ENCODE measurements at places on chromosomes 5 and 9.

- DNase-seq = no peak
Measured at GRCh38 chr5:50967563-50968355, 301.3 kb downstream of the PARP8 start.

DNA sequence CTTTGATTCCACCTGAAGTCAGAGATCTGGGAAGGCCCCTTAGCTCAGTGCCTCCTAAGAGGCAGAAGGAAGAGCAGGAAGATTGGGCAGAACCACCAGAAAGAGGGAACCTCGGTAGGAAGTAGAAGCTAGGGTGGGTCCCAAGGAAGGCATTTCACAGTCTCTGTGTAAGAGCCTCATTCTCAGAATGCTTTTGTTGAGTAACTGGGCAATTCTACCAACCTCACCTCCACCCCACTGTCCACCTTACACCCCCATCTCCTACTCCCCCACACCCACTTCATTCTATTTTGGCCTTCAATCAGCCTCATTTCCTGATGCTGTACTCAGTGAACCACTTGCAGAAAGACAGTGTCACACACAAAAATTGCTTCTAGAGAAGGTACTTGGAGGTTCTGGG is 3.5 kb downstream of the HBEGF start:
- no peak for DNase-seq

- no peak for DNase-seq
Measured at GRCh38 chr5:53376853-53377252, 103.6 kb upstream of the FST start.

DNA sequence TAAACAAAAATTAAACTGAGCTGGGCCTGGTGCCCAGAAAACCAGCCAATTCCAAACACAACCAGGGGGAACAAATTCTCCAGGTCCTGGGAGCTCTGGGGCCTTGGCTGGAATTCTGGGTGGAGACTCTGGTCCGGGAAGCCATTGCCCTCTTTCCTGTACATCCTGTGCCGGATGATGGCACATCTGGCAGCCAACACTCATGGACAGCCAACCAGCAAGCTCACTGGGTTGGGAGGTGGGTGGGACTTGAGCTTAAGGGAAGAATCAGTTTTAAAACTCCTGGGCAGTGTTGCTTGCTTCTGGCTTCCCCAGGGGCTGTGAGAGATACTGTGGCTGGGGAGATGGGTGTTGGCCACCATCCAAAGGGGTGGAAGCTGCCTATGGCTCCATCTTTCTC is 56.1 kb downstream of the PCDH1 start:
- no peak for DNase-seq

- peak; percentile 41 for DNase-seq
Measured at GRCh38 chr9:134294153-134295071, 31.8 kb upstream of the RXRA start.

- DNase-seq = no peak
Measured at GRCh38 chr5:76705574-76705973, 10.4 kb upstream of the F2R start.

GRCh38 chr5:82628364-82628910 is 350.3 kb upstream of the RPS23 start:
- DNase-seq = no peak

- no peak for DNase-seq
Measured at GRCh38 chr5:178895615-178896571, at the start of gene ZFP2. ZFP2 (plus strand) TSS chr5:178895913; CDS start chr5:178931314, 35,401 bp downstream.

- DNase-seq = no peak
Measured at GRCh38 chr5:62143268-62144229, 162.5 kb upstream of the KIF2A start.

DNA sequence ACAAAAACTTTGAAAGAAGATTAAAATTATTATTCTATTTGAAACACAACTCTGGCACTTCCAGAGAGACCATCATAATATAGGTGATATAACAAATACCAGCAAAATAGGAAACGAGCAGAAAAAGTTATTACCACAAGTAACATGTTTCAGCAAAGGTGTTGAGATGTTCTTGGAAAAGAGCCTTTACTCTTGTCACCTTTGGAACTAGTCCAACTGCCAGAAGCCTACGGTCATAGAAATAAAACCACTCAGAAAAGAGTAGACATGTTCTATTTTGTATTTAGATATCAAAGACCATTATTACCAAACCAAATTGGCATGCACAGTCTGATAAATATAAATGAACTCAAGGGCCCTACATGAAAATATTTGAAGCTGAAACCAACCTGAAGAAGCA is 145.0 kb upstream of the DMAC1 start:
- no peak for DNase-seq

DNA sequence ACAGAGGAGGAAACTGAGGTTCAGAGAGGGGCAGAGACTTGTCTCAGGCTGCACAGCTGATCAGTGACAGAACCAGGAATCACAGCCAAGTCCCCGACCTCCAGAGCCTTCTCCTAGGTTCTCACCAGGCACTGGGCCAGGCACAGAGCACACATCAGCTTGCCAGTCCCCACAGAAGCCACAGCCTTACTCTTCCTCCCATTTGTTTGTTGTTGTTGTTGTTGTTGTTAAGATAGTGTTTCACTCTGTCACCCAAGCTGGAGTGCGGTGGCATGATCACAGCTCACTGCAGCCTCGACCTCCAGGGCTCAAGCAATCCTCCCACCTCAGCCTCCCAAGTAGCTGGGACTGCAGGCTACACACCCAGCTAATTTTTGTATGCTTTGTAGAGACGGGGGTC is 41.4 kb downstream of the NAIF1 start:
- DNase-seq = no peak

DNA sequence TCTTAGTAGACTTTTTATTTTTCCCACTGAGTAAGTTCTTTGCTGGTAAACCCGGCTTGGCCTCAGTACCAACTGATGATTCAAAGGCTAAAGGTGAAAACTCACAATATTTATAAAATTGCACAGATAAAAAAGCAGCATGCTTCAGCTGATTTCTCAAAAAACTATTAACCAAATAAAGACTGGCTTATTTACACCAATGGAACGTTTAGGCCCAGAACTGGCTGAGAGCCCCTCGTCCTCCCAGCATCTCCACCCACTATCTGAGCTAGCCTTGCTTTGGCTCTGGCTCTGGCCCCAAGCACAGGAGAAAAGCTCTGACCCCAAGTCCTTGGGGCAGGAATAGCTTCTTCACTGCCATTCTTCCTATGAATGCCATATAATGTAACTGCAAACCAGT is 68.5 kb downstream of the SPTLC1 start:
- no peak for DNase-seq

DNA sequence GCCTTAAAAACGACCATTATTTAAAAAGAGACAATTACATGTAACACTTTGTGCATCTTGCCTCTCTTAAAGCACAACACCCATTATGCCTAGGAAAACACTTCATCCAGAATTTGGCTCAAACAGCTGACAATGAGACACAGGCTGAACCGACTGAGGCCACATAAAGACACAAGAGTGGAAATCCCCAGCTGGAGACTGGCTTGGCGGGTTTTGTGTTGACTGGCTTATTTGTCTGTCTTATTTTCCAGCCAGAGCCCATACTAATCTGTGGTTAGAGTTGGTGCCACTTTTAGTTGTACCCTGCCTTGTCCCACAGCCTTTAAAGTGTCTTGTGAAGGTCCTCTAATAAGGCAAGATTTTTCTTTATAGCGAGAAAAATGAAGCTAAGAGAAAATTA is 21.2 kb downstream of the TRIM14 start:
- no peak for DNase-seq

All from K562 (cell line).